T-helper 17 cell (primary cell): ENCODE measurements at places on chromosomes 13 and 19. TPM values are rescaled to one million over a fixed set of nuclear protein-coding genes. Genes with fewer than 3 reads are reported as not detected.

The PLPP2 gene
- total RNA-seq, result 2.3 TPM

The KLK6 gene
- total RNA-seq, result not detected

The CRLF1 gene
- total RNA-seq, result not detected

DNA sequence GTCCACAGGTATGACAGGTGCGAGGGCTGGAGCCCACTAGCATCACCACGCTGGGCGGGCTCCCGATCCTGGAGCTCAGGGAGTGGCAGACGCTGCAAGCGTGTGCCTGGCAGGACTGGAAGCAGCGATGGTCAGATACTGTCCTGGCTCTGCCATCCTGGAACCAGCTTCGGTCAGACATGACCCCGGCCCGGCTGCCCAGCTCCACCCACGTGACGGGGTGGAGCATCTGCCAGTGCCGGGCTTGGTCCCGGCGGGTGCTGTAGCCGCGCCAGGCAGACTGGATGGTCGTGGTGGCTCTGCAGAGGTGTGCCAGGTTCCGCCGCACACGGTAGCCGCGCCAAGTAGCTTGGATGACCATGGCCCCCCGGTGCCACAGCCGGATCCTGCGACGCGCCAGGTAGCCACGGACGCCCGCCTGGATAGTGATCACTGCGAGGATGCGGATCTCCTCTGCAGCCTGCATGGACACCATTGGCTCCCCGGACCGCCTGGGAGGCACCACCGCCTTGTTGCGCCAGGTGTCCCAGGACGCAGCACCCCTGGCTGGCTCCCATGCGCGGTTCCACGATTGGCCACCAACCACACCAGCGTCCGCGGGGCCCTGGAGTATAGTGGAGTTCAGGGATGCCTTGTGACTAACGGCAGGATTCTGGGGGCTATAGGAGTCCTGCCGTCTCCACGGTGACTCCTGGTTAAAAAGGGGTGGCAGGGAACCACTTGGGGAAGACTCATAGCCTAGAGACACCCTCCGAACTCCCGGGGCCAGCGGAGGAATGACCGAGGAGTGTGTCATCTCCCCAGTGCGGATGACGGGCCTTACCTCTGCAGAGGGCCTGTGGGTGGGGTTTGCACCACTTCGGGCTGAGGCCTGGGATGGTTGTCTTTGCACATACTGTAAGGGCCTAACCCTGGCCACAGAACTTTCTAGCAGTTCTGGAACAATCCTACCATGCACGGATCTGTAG is 16.5 kb downstream of the IQCN start:
- DNase-seq, result no peak

GRCh38 chr13:50871405-50871804 is 27.9 kb upstream of the DLEU7 start:
- DNase-seq, result no peak

GRCh38 chr19:35498220-35498619 is 8.0 kb upstream of the KRTDAP start:
- DNase-seq, result no peak

DNA sequence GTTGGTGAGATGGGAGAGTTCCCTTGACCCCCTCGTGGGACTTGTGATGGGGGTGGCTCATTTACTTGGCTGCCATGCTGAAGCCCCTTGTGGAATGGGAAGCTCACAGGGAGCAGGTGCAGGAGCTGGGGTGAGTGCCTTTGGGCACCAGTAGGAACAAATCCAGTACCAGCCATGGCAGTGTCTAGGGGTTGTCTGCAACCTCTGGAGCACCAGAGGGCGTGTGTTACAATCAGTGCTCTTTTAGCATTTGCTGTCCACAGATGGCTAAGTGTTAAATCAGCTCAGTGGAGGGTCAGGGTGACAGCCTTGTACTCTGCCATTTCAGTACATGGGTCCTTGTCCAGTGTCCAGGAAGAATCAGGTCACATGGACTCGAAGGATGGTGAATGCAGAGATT is 75.6 kb downstream of the ATP8A2 start:
- no peak for DNase-seq

DNA sequence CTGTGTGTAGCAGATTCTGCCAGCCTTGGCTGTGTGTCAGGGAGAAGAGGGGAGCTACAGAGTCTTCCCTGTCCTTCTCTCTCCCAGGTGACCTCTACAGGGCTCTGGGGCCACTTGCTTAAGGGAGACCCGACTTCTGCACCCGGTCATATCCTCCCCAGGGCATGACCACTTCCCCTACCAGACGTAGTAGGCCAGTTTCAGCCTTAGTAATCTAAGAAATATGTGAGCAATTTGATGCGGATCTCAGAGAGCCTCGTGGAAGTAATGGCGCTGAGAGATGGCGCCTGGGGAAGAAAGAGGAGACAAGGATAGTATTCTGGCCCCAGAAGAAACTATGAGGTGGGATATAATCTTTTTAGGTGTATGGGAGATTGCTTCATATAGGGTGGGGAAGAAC is 41.9 kb downstream of the NFIX start:
- DNase-seq, result no peak

- DNase-seq, result no peak
Observed at GRCh38 chr13:23069566-23069965, 111.2 kb upstream of the SGCG start.

DNA sequence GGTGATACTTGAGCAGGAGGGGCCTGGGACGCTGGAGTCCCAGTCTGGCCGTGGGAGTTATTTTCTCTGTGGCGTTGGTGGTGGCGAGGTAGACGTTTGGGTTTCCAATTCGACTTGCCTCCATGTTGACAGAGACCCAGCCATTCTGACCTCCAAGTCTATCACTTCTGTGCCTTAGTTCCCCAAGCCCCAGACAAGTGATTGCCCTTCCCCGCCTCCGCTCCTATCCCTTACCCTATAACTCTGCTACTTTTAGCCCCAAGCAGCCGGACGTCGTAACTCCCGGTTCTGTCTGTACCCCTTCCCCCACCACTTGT is 549 bp downstream of the TIMM50 start:
- no peak for DNase-seq
